Hindlimb muscle (tissue), 1 donor: ENCODE measurements at places on chromosomes 3 and 15.
A peak's percentile ranks its signal among the peaks of the same experiment; 100 is the strongest.

- DNase-seq, result no peak
Measured at GRCh38 chr3:167466966-167467365, 6.9 kb downstream of the SERPINI2 start.

- DNase-seq, result no peak
Measured at GRCh38 chr3:81216192-81216591, 545.3 kb downstream of the GBE1 start.

DNA sequence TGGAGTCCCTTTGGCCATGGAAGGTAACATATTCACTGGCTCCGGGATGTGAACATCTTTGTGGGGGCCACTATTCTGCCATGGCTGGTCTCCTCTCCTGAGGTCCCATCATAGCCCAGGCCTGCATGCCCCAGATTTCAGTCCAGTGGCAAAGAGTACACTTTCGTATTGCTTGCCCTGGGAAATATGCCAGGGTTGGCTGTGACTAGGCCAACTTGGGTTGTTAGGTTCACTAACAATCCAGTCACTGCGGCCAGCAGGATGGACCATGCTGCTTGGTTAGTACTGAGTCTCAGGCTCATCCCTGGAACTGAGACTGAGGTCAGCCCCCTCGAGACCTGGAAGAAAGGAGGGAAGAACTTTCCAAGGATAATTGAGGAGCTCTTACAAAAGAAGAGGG is 9.8 kb upstream of the EEFSEC start:
- DNase-seq, result no peak

GRCh38 chr15:56992725-56993124 is 74.3 kb downstream of the TCF12 start:
- no peak for DNase-seq

- DNase-seq, result no peak
Measured at GRCh38 chr3:121871430-121871829, 22.8 kb upstream of the SLC15A2 start.

- DNase-seq, result no peak
Measured at GRCh38 chr3:104933972-104934371, 432.7 kb upstream of the ALCAM start.

GRCh38 chr3:112633191-112633590 is 7.8 kb downstream of the CCDC80 start:
- DNase-seq, result no peak

GRCh38 chr3:30245858-30246622 is 360.4 kb upstream of the TGFBR2 start:
- DNase-seq, result no peak

DNA sequence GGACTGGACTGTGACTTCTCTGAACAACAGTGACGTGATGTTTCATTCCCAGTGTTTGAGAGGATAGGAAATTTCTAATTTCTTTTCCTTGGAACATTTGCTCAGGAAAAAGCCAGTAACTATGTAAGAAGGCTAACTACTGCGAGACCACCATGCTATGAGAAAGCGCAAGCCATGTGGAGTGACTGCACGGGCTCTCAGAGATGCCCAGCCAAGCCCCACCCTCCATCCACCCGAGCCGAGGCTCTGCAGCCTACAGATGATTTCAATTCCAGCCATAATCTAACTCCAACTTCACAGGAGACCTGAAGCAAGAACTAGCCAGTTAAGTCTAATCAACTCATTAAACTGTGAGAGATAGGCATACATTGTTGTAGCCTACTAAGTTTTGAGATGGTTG is 124.3 kb downstream of the GREM1 start:
- DNase-seq, result no peak

DNA sequence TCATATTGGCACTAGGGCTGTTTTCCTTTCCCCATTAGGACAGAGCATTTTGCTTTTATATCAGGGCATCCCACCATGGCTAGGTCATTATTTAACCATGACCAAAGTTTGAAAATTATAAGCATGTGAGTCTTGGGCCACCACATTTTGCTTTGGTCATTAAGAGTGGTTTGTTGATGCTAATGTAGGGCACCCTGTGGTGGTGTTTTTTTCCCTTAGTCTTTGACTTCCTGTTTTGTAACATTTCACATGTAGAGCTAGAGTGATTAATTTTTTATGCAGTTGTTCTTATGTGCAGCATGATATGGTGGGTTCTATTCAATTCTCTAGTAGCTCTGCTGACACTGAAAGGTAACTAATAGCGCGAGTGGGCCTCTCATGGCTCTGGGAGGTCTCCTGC is 249.6 kb upstream of the ROBO1 start:
- no peak for DNase-seq

GRCh38 chr3:134018406-134018805 is 11.3 kb downstream of the SLCO2A1 start:
- peak; percentile 12 for DNase-seq

GRCh38 chr3:58176827-58177489 is 33.8 kb downstream of the DNASE1L3 start:
- DNase-seq, result no peak

- DNase-seq, result no peak
Measured at GRCh38 chr3:105876780-105877327, 8.0 kb upstream of the CBLB start.

- no peak for DNase-seq
Measured at GRCh38 chr3:134161898-134162615, 88.6 kb downstream of the RYK start.

DNA sequence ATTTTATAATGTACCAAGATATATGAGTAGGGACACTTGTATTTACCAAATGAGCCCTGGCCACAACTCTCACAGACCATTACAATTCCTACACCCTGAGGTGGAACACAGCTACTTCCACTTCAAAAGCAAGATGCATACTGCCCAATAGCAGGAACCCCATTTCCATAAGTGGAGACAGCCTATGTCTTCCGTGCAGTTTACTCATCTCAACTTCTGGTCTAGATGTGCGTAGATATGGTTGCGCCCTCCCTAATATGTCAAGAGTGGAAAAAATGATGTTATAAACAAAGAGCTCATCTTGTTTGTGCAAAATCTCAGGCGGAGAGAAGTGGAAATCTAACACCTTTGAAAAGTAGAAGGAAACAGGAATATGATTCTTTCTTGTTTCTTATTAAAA is 44.6 kb downstream of the RAB27A start:
- no peak for DNase-seq

DNA sequence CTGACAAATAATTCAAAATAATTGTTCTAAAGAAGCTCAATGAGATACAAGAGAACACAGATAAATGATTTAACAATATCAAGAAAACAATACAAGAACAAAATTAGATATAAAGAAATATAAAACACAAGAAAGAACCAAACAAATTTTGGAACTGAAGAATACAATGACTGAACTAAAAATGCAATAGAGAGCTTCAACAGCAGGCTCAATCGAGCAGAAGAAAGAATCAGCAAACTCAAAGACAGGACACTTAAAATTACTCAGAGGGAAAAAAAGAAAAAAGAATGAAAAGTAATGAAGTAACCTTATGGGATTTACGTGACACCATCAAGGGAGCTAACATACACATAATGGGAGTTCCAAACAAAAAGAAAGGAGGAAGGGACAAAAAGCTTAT is 32.1 kb downstream of the CCDC54 start:
- DNase-seq, result no peak

GRCh38 chr3:23085261-23085660 is 117.9 kb upstream of the UBE2E2 start:
- no peak for DNase-seq

- DNase-seq, result no peak
Measured at GRCh38 chr15:93524432-93524831, 435.4 kb upstream of the RGMA start.

- DNase-seq, result no peak
Measured at GRCh38 chr3:169879845-169880575, 10.3 kb upstream of the LRRC31 start.

GRCh38 chr3:170760174-170760526 is 109.8 kb downstream of the RPL22L1 start:
- DNase-seq, result no peak

- DNase-seq, result no peak
Measured at GRCh38 chr15:80418892-80419537, 14.8 kb downstream of the ARNT2 start.

DNA sequence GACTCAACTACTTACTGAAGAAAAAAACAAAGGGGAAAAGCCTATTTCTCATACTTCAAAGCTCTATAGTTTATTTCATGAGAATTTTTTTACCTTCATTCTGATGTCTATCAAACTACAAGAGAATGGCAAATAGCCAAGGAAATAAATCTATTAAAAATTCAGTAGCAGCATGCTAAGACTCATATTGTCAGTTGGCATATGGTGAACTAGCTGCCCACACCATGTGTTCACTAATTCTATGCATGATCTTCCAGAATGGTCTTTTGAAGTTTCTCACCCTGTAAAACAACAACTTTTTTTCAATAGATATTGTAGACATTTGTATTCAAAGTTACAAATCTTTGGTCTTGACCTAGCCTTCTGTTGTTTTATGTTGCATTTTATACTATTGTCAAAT is 386.2 kb downstream of the RSL24D1 start:
- DNase-seq, result no peak

- DNase-seq, result no peak
Measured at GRCh38 chr15:88637436-88637835, 1.4 kb upstream of the ISG20 start.
